ENCODE measurements at places on chromosomes 5 and 9. TPM values are rescaled to one million over a fixed set of nuclear protein-coding genes. Genes with fewer than 3 reads are reported as not detected.

CATSPER3 gene
- total RNA-seq: not detected

CCDC180 gene
- total RNA-seq: 2.1 TPM

CAMK4 gene
- 1.1 TPM for total RNA-seq

PIP5K1B gene
- total RNA-seq: not detected

CTXN3 gene
- not detected for total RNA-seq

ACTL7B gene
- not detected for total RNA-seq

SLC34A1 gene
- total RNA-seq: not detected

Measured in pericardium fibroblast (primary cell).